ENCODE measurements at places on chromosomes 4 and X.

DNA sequence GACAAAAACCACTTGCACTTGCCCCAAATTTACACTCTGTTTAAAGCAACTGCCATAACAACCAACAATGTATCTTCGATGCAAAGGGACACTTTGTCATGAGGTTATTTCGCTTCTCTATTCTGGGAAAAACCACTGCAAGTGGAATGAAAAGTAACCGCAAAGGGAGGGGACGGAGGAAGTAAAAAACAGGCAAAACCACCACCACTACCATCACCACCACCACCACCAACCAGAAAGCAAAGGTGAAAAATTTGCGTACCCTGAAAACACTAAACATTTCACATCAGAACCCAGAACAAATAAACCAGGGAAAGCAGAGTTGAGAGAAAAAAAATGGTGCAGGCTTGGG is 1.2 kb upstream of the N4BP2 start:
- no peak for DNase-seq

- DNase-seq, result no peak
Observed at GRCh38 chr4:90237751-90238530, 110.7 kb downstream of the CCSER1 start.

GRCh38 chr4:120568731-120569130 is 353.8 kb downstream of the PRDM5 start:
- DNase-seq, result no peak

GRCh38 chr4:99408346-99408745 is 26.8 kb downstream of the ADH7 start:
- peak; percentile 17 for DNase-seq

- no peak for DNase-seq
Observed at GRCh38 chr4:100124715-100125114, 65.6 kb downstream of the DDIT4L start.

DNA sequence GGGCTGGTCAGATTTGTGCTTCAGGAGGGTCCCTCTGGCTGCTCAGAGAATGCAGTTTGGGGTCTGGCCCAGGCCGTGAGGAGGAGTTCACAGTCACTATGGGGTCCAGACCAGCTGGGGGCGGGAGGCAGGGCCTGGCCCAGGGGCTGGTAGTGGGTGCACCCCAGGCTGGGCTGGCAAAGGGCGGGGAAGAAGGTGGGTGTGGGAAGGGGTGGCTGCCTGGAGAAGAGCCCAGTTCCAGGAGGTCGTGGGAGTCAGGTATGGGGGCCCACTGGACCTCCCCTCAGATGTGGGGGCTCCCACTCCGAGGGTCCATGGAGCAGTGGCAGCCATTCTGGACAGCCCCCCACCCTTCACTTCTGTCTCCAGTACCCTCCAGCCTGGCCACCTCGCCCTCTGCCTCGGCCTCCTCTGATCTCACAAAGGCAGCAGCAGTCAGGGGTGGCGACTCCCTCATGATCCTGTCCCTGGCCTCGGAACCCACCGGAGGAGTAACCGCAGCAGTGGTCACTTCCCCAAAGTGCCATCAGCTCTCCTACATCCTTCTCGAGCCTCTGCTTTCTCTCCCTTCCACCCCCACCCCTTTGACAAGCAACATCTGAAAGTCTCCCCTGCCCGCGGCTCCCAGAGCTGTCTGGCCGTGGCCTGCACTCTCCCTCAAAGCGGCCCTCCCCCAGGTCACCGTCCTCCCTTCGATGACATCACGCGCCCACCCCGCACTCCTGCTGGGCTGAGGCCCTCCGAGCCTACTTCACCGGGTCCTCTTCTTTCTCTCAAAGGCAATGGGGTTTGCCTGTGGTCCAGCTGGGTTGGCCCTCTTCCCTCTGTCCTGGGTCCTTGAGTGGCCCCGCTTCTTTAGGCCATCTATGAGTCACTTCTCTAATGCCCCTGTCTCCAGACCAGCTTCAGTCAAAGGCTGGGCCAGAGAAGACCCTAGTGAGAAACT is 1.7 kb upstream of the SLC6A8 start:
- no peak for DNase-seq

GRCh38 chr4:125116431-125116830 is 198.3 kb upstream of the FAT4 start:
- DNase-seq, result peak; percentile 59

DNA sequence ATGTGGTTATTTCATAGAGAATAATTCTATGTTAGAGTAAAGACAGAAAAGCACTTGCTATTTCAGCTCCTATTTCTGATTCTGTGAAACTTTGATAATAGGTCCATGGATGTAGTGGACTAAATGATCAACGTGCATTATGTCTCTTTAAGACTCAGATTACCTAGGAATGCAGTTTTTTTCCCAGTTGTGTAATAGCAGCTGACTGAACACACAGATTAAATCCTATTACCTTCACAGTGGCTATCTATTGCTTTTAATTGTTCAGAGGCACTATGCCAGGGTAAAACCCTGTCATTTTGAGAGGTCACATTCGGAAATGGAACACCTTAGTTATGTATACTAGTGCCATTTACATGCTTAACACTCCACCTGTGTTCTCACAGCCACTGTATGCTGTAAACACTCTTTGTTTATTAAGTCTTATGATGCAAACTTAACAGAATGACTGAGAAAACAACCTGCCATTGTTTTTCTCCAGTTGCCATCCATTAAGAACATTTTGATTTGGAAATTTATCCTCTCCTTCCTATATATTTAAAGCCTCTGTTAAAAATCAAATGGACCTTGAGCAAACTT is 70.5 kb downstream of the HPGD start:
- no peak for DNase-seq

- DNase-seq, result no peak
Observed at GRCh38 chrX:56974408-56974807, 20.9 kb downstream of the SPIN3 start.

DNA sequence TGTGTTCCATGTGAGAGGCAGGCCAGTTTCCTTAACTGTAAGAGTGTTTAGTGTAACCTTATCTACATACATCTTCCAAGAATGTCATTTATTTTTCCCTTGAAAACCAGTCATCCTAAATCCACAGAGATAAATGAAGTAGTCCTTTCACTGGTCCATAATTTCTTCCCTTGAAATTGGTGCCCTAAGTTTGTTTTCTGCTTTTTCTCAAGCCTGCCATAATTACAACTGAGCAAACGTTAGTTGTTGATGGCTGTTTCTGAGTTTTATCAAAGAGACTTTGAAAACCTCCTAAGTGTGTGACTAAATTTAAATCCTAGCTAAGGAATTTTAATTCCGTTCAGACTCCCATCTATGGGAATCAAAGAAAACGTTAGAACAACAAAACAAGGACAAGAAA is 3.6 kb upstream of the TDO2 start:
- no peak for DNase-seq

- peak; percentile 36 for DNase-seq
Observed at GRCh38 chr4:37872310-37872988, 18.4 kb upstream of the TBC1D1 start.

GRCh38 chr4:159698336-159698735 is 595.5 kb downstream of the RAPGEF2 start:
- DNase-seq, result peak; percentile 12

DNA sequence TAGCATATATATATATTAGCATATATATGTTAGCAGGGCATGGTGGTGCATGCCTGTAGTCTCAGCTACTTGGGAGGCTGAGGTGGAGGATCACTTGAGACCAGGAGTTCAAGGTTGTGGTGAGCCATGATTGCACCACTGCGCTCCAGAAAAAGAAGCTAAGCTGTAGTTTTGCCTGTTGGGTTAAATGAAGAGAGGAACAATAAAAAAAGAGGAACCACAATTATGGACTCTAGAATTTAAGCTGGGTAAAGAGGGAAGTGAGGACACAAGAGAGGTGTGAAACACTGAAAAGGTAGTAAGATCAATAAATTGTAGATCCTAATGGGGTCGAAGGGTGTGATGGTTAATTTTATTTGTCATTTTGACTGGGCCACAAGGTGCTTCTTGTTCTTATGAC is 40.5 kb upstream of the HSD17B10 start:
- DNase-seq, result no peak

GRCh38 chr4:126465341-126465740 is 1150.6 kb downstream of the FAT4 start:
- DNase-seq, result peak; percentile 32

DNA sequence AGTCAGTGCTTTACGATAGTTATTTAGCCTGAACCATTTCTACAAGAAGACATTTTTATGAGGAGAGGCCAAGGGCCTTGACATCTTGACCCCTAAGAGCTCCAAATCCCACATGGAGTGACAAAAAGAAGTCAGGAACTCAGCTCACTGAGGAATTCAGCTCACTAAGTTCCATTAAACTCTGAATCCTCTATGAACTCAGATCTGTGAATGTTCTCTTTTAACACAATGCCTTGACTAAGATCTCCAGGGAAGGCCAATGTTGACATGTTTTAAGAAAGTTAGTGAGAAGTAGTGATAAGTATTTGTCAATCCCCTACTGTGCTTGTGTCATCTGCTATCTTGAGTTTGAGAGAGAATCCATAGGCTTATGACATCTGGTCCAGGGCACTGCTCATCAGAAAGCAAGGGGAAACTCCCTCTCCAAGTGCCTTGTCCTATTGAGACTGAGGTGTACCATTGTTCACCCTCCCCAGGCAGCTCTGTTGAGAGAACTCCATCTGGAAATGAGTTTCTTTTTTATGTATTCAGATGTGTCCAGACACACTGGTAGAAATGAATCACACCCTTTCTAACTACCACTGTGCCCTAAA is 68.7 kb upstream of the PCDH19 start:
- no peak for DNase-seq

DNA sequence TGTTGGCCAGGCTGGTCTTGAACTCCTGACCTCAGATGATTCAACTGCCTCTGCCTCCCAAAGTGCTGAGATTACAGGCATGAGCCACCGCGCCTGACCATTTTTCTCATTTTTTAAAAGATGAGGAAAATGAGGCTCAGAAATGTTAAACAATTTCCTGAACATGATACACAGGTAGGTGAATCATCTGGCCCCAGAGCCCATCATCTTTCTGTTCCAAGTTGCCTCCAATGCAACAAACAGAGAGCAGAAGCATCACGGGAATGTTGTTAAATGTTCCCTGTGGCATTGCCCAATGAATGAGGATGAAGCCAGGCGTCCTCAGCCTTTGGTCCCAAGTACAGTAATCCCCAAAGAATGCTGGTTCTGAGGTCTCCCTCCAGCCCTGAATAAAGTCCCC is 31.3 kb upstream of the ANXA5 start:
- peak; percentile 79 for DNase-seq

- no peak for DNase-seq
Observed at GRCh38 chr4:99645036-99645435, 12.6 kb downstream of the C4orf54 start.

DNA sequence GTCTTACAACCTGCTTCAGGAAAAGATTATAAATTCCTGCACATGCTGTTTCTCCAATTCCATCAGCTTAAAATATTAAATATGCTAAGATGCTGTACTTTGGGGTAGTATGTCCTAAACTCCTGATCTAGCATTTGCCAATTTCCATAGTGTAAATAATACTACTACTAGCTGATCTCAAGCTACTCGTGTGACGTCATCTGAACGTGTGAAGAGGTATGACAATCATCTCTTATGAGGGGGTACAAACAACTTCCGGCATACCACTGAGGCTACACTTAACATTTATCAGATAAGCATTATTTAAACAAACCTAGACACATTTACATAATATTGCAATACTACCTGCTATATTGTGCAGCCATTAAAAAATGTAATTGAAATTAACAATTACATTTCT is 52.4 kb upstream of the APELA start:
- no peak for DNase-seq

DNA sequence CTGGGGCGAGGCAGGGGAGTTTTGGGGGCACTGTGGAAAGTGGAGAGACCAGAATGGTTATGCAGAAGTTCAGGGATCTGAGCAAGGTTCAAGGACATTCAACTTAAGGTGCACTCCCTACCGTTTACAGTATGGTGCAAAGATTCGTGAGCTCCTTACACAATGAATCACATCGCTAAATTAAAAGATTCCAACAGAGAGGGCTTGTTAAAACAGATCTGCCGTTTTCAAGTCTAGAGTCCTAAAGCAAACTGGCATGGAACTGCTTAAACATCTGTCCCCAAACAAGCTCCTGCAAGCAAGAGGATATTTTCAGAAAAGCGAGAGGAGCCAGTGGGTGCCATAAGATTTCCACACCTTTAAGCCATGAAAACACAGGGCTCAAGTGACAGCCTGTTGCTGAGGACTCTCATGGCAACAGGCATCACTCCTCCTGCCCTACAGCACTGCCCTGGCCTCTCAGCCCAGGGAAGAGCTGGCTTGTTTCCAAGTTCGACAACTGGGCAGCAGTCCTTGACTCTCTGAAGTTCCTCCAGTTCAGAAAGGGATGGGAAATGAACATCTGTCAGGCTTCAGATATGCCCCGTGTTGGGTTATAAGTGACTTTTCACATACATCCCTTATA is 10.0 kb downstream of the FAM184B start:
- DNase-seq, result no peak

- DNase-seq, result no peak
Observed at GRCh38 chrX:39029221-39029620, 228.0 kb downstream of the MID1IP1 start.

DNA sequence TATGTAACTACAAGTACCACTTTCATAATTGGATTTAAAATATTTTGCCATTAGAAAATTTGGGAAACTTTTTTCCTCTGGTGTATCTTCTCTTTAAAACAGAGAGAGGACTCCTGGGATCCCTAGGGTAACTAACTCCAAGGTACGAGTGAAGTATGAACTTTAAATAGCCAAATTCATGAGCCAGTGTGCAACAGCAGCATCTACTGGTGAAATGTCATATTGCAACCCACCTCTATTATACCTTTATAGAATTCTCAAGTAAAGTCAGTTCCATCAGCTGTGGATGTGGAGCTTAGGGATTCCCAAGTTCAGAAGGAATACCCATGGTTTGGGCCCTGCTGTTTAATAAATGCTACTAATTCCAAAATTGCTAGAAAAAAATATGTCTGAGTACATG is 282.7 kb upstream of the TAPT1 start:
- DNase-seq, result no peak

- no peak for DNase-seq
Observed at GRCh38 chr4:102638621-102639020, 122.1 kb downstream of the MANBA start.

GRCh38 chr4:94515365-94515764 is 63.6 kb downstream of the PDLIM5 start:
- peak; percentile 62 for DNase-seq

- DNase-seq, result peak; percentile 14
Observed at GRCh38 chr4:164571593-164572390, 182.1 kb upstream of the SMIM31 start.

Data from iris pigment epithelial cell (primary cell).